ENCODE measurements at places on chromosomes 7 and 10.
A peak's percentile ranks its signal among the peaks of the same experiment; 100 is the strongest.

GRCh38 chr7:74009719-74010118, 18.3 kb upstream of the ELN start:
- DNase-seq, result no peak

DNA sequence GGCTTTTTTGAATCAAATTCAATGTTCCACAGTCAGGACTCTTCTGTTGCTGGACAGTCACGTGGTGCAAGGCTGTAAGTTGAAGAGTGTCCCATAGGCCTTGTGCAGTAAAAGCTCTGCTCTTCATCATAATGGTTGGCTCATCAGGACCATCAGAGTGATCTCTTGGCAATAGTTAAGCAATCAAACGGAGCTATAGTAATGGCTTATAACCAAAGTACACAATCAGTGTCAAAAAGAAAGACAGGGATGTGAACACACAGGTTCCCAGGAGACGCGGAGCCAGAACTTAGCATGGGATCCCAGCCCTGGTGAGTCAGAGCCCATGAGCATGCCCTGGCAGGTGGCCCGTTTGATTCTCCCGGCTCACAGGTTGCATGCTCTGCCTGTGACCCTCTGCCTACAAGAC, 10.8 kb upstream of the GPNMB start:
- peak; percentile 98 for DNase-seq

- no peak for DNase-seq
These were observed 285.2 kb upstream of the KLF6 start for GRCh38 chr10:4070184-4070583.

- DNase-seq, result no peak
These were observed 3.8 kb downstream of the KMT2E start for GRCh38 chr7:105017657-105018365.

GRCh38 chr7:29764227-29764626, 42.1 kb upstream of the WIPF3 start:
- no peak for DNase-seq

- DNase-seq, result no peak
These were observed 67.0 kb downstream of the PPP1R9A start for GRCh38 chr7:94974423-94974822.

- no peak for DNase-seq
These were observed 51.5 kb downstream of the MCMBP start for GRCh38 chr10:119821182-119821581.
